ENCODE measurements at places on chromosomes 2 and 18.

DNA sequence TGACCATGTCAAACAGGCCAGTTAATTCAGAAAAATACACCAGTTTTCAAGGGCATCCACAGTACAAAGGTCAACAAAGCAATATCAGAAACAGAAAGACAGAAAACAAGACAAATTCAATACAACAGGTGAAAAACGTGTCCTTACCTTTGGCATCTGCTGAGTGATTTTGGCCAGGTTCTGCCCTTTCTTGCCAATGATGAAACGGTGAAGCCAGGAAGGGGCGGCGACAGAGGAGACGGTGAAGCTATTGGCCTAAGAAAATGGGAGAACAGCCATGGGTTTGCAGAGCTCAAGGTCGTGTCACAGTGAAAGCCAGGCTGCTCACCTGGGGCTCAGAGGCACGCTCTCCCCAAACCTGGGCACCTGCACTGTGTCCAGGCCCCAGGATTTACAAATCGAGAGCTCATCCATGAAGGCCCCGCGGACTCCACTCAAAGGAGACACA lies 60.5 kb downstream of the HDLBP start:
- no peak for DNase-seq

DNA sequence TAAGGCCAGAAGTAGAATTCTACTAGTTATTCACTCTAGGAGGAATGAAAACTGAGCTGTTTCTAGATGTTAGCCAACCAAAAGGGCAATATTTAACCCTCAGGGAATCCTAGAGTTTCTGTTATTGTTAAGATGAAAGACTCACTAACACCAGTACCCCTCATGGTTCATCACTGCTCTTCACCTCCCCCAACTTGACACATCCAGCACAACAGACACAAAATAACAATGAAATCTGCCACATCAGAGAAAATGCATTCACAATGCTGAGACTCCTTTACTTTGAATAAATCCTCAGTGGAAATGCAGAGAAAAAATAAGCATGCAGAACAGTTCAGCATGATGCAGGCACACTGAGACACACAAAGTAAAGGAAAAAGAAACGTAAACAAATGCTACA lies 111.3 kb downstream of the RIF1 start:
- DNase-seq: no peak

DNA sequence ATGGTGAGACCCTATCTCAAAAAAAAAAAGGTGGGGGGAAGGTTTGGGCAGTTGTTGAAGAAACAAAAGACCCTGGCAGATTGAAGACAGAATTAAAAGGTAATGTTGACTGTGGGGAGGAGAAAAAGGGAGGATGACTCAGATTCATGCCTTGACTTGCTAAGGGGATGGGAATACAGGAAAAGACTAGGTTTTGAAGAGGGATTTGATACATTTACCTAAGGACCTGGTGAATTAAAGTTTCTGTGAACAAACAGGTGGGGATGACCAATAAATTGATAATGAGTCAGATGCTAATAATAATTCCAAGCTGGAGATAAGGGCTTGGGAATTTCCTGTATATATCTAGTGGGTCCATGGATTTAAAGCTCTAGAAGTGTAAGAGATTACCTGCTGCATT lies 27.6 kb downstream of the TTR start:
- no peak for DNase-seq

- no peak for DNase-seq
These were observed 69.9 kb downstream of the RTTN start for GRCh38 chr18:70135604-70136003.

GRCh38 chr2:73896362-73897239 lies 3.8 kb downstream of the ACTG2 start:
- DNase-seq: no peak

GRCh38 chr2:240928476-240929363 lies 22.6 kb downstream of the CROCC2 start:
- DNase-seq: no peak

DNA sequence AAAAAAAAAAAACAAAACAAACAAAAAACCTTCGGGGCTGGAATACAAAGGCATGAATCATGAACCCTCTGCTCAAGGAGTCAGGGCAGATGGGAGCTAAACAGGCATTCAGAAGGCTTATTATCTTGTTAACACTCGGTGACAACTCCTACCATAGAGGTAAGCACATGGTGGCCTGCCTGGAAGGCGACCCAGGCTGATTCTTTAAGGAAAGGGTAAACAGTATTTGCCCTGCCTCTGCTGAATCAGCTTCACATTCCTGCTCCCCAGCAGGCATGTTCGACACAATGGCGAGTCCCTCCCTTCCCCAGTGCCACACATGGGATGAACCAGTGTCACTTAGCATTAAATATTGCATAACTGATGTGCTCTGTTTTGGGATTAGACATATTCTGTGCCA lies 191.9 kb downstream of the ARL4C start:
- no peak for DNase-seq

DNA sequence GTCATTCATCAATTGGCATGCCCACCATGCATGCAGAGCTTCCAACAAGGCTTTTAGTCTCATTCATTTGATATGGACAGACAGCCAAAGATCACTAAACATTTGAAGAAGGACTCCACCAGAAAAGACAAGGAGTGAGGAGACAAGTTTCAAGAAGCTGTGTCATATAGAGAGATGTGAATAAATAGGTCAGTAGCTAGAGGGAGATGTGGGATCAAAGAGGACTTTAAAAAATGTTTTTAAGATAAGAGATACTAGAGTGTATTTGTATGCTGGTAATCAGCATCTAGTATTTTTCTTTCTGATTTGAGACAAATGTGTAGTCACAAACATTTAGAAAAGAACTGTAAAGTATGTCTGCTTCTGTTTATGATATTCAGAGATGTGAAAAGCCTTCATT lies 48.5 kb downstream of the ANTXR1 start:
- no peak for DNase-seq

DNA sequence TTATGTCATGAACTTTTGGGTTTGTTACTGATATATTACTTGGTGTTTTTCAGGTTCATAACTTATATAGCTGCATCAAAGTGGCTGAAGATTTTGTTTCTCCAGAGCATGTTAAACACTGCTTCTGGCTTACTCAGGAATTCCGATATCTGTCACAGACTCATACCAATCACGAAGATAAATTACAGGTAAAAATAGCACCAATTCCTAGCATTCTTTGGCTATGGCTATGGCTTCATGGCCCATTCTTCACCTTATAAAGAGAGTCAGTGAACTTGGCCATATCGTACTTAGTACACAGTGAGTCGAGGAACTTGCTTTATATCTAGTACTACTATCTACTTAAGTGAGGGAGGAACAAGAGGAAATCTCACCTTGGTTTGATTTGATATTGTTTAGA lies 49.9 kb downstream of the KDM3A start:
- DNase-seq: no peak

- DNase-seq: no peak
These were observed 6.7 kb downstream of the NAB1 start for GRCh38 chr2:190655570-190655969.

GRCh38 chr2:10266133-10266620 lies 36.5 kb upstream of the HPCAL1 start:
- no peak for DNase-seq

GRCh38 chr2:165240916-165241315 lies 1.7 kb downstream of the SCN2A start:
- DNase-seq: no peak

- DNase-seq: no peak
These were observed 35.1 kb downstream of the MYO1B start for GRCh38 chr2:191280290-191280689.

DNA sequence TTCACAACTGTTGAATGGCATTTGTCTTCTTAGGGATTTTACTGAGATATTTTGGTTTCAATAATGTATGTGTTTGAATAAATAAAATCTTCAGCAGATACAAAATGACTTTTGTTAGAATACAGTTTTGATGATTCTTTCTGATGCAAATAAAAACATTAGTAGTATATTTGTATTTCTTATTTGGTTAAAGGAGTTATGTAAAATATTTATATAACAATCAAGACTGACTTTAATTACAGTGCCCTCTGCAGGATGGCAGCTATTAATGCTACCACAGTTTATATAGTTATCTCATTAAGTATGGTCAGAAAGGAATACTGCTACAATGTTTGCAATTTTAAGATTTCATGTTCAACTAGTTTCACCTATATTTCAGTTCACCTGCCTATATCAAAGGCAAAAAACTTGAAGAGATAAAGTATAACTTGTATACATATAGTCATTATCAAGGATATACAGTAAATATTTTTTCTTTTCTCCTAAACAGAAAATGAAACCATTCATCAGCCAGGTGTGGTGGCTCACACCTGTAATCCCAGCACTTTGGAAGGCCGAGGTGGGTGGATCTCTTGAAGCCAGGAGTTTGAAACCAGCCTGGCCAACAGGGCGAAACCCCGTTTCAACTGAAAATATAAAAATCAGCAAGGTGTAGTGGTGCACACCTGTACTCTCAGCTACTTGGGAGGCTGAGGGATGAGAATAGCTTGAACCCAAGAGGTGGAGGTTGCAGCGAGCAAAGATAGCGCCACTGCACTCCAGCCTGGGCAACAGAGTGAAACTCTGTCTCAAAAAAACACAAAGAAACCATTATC lies 19.8 kb downstream of the ARL5A start:
- no peak for DNase-seq

All from stimulated activated CD8-positive, alpha-beta memory T cell treated with anti-CD3 and anti-CD28 coated beads, Interleukin-15, amount 100 ng/mL, for 1 hour (primary cell).